ENCODE measurements at places on chromosomes 7 and 10.

- DNase-seq: no peak
These were observed 420 bp upstream of the KLHL7 start for GRCh38 chr7:23105086-23105643.

GRCh38 chr7:150830937-150831336 lies 21.4 kb upstream of the AOC1 start:
- no peak for DNase-seq

DNA sequence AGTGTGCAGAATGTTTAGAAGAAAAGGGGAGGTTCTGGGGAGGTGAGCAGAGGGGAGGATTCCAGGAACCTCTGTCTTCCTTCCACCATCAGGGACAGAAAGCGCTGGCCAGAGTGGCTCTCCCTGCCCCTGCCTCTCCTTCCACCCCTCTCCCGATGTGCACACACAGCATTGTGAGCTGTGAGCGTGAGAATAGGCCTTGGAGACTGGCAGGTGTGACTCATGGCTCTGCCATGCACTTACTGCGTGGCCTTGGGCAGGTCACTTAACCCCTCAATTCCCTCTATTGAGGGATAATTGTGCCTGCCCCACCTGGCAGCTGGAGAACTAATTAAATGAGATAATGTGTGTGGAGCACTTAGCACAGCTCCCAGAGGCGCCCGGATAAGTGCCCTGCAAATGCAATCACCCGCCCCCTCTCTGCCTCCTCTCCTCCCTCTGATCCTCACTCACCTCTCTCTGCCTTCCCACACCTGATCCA lies 115.4 kb downstream of the ZMIZ1 start:
- DNase-seq: no peak

GRCh38 chr7:23234569-23235296 lies 11.8 kb upstream of the GPNMB start:
- no peak for DNase-seq

- no peak for DNase-seq
These were observed 764 bp upstream of the FAM131B start for GRCh38 chr7:143363016-143363937.

DNA sequence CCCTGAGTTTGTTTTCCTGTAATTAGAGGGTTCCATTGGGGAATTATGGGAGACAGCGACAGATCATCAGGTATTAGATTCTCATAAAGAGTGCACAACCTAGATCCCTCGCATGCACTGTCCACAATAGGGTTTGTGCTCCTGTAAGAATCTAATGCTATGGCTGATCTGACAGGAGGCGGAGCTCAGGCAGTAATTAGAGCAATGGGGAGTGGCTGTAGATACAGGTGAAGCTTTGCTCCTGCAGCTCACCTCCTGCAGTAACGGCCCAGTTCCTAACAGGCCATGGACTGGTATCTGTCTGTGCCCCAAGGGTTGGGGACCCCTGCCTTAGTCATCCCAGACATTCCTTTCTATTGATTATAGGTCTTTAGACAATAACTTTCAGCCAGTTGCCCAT lies 894 bp upstream of the ZSCAN21 start:
- no peak for DNase-seq

- DNase-seq: no peak
These were observed 686.9 kb upstream of the C7orf33 start for GRCh38 chr7:147903536-147904218.

GRCh38 chr7:98500764-98501163 lies 99.9 kb upstream of the BAIAP2L1 start:
- DNase-seq: no peak

GRCh38 chr10:49538381-49539319 lies at the start of gene ERCC6:
TSS of gene ERCC6 (minus strand) at chr10:49539121.
- peak; percentile 97 for DNase-seq

GRCh38 chr10:17533731-17534130 lies 79.3 kb upstream of the ST8SIA6 start:
- DNase-seq: no peak

GRCh38 chr7:65233409-65234034 lies 140.1 kb upstream of the ZNF92 start:
- no peak for DNase-seq

GRCh38 chr10:107631876-107632275 lies 467.4 kb upstream of the SORCS1 start:
- DNase-seq: no peak

DNA sequence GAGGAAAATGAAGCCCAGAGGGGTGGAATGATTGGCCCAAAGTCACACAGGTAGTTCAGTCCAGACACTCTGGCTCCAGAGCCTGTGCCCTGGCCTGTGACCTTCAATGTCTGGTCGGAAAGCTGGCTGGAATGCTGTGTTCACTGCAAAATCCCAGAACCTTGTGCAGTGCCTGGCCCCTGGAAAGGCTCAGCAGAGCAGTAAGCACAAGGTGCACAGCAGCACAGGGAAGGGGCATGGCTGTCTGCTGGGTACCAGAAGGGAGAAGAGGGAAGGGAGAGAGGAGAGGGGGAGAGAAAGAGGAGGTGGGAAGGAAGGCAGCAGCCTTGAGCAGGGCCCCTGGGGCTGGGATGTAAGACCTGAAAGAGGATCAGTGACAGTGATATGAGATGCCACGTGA lies 28.4 kb upstream of the C10orf71 start:
- no peak for DNase-seq

DNA sequence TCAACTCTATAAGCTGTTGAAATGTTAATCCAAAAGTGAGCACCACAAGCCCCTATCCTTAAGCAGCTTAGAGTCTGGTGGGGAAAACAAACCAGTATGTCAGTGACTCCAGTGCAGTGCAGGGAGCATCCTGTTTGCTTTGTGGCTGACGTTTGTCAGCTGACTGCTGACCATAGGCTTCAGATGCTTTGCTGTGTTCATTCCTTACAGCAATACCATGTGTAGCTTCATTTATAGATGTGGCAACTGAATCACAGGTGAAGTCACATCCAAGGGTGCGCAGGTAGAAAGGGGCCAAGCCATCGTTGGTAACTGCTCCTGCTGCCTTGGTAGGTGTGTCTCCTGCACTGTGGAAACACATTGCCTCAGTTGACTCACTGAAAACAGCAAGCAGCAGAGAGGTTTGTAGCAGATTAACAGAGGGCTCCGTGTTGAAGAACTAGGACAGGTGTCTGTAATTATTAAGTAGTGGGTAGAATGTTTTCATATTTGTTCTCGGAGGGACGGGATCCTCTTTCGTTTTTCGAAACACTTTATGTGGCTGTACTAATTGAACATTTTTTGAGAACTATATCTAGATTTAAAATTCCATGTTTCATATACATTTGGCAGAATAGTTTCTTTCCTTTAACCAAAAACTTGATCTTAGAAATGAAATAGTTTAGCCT lies 2.0 kb downstream of the INSIG1 start:
- no peak for DNase-seq

- DNase-seq: no peak
These were observed 12.3 kb upstream of the OPN4 start for GRCh38 chr10:86642021-86642420.

GRCh38 chr10:71927159-71927558 lies 37.0 kb upstream of the CHST3 start:
- no peak for DNase-seq

DNA sequence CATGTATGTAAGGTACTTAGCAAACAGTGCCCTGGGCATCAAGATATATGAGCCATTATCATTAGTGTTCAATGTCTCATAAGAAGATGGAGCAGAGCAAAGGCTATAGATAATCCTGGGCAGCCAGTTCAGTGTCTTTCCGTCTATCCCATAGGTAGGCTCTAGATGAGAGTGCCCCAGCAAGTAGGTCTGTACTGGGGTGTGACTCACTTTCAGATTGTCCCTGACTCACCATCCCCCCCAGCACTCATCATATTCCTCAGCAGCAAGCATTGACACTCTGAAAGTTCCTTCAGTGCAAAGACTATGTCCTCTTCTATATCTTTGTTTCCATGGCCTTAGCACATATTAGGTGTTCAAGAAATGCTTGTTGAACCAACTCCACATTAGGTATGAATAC lies 20.0 kb upstream of the FAM204A start:
- DNase-seq: no peak

GRCh38 chr7:150363872-150364271 lies 4.8 kb upstream of the REPIN1 start:
- no peak for DNase-seq

DNA sequence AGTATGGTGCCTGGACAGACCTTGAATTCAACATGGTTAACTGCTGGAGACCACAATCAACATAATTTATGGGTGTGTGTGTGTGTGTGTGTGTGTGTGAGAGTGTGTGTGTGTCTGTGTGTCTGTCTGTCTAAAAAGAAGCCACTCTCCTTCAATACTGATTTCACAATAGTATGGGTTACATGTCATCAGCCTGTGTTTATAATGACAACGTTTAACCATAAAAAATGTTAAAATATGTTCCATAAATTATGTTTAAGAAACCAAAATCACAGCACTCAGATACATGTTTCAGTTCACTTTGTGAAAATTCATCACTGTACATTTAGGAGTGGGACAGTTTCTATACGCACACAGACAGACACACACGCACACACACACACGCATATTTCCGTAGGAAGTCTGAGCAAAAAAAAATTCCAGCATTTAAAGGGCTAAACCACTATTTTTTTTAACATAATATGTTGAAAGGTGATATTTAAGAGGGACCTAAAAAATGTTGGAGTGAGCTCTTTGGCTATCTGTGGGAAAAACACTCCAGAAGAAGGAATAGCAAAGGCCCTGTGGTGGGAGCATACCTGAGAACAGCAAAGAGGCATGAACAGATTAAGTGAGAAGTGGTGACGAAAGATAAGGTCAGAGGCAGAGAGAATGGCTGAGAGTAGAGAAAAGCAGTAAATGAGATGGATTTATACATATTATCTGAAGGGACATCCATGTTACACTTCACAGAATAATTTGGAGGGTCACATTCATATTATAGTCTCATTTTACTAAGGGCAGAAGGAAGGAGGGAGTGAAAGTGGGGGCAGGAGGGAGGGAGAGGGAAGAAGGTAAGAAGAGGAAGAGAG lies 10.9 kb downstream of the PDZD8 start:
- DNase-seq: no peak

DNA sequence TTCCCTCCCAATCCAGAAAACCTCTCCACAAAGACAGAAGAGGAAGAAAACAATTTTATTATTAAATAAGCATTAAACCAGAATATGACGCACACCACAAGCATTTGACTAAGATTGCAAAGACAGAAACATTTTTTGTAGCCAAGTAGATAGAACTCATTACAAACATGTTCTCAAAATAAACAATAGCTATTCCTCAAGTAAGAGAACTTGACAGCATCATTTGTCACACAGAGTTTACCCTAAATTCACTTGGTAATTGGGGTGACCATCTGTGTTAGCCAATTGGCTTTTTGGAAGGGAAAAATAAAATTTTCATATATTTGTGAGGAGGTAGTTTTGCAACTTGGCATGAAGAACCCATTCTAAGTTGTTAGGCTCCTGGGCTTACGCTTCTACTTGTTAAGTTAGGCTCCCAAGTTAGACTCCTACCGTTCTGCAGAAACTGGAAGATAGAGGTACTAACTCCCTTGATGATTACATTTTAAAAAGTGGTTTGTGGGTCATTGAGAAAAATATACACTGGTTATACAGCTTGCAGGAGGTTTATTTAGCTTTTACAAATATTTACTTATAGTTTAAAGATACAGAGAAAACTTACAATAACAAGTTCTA lies 618.6 kb upstream of the CNTNAP2 start:
- DNase-seq: no peak

GRCh38 chr10:78348411-78349164 lies 314.9 kb downstream of the RPS24 start:
- DNase-seq: no peak

DNA sequence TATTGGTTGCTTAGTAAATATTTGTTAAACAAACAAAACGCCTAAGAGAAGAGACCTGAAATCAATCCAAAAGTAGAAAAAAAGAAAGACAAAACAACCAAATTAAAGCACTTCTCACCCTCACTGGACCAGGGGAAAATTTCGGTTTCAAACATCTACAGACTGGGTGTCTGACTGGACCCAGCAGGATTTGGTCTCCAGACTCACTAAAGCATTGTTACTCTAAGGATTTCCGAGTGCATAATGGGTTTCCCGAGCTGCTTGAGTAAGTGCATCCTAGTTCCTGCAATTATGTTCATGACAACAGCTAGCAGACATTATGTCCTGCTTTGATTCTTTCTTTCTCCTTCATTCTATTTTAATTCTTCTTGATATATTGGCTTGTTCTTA lies 51.8 kb upstream of the FAM3C start:
- DNase-seq: no peak

DNA sequence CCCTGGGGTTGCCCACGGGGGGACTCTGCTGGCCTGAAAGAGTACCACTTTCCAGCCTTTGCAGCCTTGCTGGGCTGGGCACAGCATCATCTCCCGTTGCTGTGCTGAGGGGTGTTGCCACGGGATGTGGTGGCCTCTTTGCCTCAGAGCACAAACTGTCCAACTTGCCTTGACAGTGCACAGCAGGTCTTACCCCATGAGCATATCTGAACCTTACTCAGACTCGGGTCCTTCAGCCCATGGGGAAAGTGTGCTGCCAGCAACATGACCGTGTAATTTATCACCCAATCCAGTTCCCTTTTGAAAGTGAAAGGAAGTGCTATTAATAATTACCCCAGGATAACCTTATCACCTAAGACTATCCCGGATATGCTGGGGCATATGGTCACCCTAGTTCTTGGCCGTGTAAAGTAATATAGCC lies 46.8 kb downstream of the TBXAS1 start:
- no peak for DNase-seq

DNA sequence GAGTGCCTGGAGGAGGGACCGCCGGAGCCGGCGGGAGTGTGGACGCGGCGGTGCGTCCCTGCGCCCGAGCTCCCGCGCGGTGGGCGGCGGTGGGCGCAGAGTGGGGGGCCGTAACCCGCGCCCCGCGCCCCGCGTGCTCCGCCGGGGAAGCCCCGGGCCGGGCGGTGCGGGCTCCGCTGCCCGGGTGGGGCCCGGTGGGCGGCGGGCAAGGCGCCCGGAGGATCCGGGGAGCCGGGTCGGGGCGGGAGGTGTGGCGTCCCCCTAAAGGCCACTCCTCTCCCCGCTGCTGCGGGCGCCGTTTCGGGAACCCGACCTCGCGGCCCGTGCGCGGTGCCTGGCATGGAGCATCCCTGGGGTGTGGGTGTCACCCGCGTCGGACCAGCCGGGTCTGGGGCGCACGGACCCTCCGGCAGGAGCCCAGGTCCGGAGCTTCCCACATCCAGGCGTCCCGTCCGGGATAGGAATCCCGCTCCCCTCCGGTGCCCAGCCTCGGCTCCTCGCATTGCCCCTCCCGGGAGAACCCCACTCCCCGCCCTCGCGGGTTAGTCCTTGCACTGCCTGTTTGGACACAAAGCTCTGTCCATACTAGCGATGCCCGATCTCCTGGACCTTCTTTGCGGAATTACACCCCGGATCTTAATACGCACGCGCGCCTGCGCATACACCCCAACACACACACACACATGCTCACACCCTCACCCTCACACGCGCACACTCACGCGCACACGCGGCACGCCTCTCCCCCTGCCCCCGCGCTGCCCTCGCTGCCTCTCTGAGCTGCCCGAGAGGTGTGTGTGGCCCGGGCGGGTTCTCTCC lies 723 bp downstream of the MTURN start:
- peak; percentile 82 for DNase-seq

DNA sequence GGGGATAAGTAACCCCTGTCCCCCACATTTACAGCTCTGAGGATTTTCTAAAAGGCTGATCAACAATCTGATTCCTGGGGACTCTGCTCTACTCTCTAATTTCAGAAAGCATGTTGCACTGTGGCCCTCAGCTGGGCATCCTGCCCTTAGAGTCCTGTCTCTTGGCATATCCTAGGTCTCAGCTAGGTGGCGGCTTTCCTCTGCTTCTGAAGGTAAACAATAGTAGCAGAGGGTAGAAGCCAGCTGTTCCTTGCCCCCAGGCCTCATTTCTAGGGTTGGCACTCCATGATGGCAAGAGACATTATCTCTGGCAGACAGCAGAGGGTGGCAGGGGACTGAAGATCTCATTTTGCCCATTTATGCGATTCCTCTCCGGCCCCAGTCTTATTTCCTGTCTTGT lies 77.0 kb downstream of the ADCYAP1R1 start:
- DNase-seq: no peak

Measured in putamen (tissue), 1 donor.